ENCODE measurements at places on chromosomes 13 and 19.

DNA sequence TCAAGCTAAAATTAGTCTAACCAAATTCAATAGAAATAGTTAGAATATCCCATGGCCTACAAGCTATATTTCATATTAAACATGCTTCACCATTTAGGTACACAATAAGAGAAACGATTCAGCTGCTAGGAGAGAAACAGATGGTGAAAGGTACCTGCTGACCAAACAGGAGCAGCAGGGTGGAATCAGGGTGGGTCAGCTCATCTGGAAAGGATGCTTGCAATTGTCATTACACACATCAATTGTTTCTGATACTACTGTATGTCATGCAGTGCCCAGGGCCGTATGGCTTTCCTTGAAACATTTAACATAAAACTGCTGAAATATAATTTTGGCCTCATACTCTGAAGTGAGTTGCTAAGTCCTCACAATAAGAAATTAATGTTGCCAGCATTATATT lies 776.0 kb downstream of the DACH1 start:
- peak; percentile 52 for DNase-seq

GRCh38 chr13:100733261-100733660 lies 58.7 kb upstream of the TMTC4 start:
- no peak for DNase-seq

- DNase-seq = no peak
Observed at GRCh38 chr13:97122381-97122996, 99.6 kb upstream of the MBNL2 start.

- no peak for DNase-seq
Observed at GRCh38 chr13:34822650-34823049, 119.4 kb upstream of the NBEA start.

DNA sequence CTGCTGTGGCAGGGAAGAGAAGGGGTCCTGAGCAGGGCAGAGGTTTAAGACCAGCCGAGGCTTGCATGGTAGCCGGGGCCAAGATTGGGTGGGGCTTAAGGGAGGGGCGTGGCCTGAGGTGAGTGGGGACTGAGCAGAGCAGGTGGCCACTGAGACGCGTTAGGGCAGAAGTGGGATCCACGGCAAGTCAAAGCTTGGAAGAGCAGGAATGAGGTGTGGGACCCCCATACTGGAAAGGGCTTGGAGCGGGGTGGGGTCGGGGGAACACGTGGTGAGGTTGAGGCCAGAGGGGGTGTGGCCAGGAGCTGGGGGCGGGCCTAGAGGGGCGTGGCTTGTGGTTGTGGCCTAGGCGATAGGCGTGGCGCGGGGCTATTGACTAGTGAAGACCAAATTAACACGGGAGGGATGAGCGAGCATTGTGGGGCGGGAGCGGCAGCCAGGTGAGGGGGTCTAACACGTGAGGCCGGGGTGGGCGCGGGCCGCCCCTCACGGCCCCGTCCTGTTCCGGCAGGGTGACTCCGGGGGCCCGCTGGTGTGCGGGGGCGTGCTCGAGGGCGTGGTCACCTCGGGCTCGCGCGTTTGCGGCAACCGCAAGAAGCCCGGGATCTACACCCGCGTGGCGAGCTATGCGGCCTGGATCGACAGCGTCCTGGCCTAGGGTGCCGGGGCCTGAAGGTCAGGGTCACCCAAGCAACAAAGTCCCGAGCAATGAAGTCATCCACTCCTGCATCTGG lies 3.3 kb downstream of the CFD start:
- no peak for DNase-seq

- peak; percentile 82 for DNase-seq
Observed at GRCh38 chr19:7636691-7637373, at the start of gene STXBP2. Gene STXBP2 (plus strand): TSS chr19:7637110. CDS start chr19:7637150, 40 bp downstream.

DNA sequence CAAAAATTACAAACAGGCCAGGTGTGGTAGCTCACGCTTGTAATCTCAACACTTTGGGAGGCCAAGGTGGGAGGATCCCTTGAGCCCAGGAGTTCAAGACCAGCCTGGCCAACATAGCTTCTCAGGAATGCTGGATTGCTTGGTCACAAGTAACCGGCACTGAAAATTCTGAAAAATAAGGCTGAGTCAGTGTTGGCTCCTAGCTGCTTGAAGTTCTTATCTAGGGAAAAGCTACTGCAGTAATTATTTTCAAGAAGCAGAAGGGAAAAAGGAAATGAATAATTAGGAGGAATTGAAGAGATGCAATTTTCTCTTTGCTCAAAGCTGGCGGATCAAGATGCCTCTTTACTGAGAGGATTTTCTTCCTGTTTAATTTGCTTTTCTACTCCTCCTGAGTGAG lies 75.0 kb upstream of the GTF3A start:
- DNase-seq = no peak

- no peak for DNase-seq
Observed at GRCh38 chr19:54502518-54503048, at the start of gene LAIR2. Gene LAIR2 (plus strand): TSS chr19:54502831. CDS start chr19:54502919, 88 bp downstream.

DNA sequence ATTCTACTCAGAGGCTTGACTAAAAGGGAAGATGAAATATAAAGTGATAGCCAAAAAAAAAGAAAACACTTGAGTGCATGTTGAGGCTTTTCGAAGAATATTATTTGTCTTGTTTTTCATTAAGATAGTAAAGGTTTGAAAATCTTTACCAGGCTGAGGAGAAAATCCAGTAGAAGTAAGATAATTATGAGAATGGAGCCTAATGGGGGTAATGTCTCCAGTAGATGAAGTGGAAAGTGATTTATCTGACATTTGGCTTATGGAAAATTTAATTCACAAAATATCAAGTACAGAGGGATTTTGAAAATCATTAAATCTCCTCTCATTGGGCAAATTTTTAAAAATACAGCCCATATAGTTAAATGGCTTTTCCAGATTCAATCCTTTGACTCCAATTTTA lies 274.9 kb downstream of the SPRY2 start:
- DNase-seq = no peak

GRCh38 chr19:34452723-34453122 lies 24.5 kb downstream of the UBA2 start:
- no peak for DNase-seq

DNA sequence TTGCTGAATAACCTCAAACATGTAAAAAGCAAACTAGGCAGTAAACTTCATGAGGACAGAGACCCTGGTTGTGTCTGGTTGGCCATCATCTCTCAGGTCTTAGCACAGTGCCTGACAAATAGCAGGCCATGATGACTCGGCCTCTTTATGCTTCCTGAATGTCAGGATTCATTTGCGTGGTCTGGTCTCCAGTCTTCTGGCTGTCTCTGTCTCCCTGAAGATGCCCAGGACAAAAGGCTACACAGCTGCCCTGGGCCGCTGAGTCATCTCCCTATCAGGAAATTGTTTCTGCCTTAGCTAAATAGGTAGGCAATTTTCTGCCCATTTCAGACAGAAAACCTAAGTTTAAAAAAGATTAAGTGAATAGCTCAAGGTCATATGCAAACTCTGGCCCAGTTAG lies 84.1 kb upstream of the FNDC3A start:
- no peak for DNase-seq

DNA sequence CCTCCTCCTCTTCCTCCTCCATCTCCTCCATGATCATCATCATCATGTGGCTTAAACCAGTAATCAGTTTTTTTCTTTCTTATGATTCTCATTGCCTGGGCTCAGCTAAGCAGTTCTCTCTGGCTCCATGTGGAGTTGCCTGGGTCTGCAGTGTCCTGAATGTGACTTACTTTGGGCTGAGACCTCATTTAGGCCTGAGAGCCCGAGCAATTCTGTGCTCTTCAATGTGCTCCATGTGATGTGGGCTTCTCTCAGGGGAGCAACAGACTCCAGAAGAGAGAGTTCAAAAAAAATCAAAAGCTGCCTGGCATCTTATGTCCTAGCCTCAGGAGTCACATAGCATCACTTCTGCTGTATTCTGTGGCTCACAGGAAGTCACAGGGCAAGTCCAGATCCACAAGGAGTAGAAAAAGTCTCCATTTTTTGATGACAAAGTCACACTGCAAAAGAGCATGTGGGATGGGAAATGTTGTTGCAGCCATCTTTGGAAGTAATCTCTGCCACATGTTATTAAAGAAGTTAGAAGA lies 128.7 kb downstream of the MAB21L1 start:
- no peak for DNase-seq

- peak; percentile 56 for DNase-seq
Observed at GRCh38 chr13:75749407-75749806, 113.3 kb downstream of the LMO7 start.

DNA sequence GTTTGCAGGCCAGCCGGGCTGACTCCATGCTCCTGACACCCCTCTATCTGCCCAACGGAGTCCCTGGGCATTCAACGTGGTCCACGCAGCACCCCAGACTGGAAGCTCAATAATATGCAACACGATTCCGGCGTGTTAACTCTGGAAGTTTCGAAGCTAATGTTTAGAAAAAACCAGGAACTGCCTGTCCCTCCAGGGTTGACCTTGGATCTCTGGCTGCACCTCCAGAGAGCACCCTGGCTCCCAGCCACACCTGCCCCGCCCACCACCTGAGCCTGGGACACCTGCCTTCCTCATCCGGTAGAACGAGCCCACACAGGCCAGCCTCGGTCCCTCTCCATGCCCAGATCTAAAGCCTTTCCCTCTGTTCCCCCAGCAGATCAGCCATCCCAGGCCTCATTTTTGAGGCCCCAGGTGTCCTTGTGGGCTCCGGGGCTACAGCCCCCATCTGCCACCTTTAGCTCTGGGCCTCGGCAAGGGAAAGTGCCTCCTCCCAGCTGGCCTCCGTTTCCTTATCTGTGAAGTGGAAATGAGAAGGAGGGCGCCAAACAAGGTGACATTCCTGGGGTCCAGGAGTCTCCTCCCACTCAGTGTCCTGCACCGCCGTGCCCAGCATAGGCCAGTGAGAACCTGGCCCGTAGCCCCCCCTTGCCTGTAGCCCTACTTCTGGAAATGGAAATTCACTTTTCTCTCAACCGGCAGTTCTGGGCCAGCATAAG lies 38.7 kb downstream of the KLF2 start:
- DNase-seq = no peak

DNA sequence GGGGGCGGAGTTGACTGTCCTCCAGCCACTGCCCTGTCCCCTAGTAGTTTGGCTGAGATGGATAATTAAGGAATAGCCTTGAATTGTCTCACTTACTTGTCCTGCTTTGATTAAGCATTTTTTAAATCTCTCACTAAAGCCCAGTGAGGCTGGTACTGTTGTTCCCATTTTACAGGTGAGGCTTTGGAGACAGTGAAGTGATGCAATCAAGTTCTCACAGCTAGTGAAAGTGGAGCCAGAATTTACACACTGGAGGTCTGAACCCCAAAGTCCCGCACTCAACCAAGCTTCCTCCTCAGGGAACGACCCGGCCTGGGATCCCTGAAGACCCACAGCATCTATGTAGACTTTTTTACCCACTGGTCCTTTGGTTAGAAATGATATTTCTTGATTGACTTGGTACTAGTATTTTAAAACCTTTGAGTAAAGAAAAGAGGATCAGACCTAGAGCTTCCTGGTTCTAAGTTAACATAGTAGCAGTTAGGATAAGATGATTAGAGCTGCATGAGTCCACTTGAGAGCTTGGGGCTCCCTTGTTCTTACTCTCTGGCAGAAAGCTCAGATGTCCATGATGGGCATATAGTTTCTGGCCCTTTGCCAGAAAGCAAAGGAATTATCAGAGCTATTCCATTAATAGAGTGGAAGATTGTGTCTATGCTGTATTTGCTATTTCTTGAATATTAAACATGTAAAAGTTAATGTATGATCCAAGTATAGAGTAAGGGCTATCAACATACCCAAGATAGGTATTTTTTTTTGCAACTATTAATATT lies 154.3 kb downstream of the LMO7 start:
- no peak for DNase-seq

- no peak for DNase-seq
Observed at GRCh38 chr19:46648961-46649960, 11.7 kb downstream of the DACT3 start.

DNA sequence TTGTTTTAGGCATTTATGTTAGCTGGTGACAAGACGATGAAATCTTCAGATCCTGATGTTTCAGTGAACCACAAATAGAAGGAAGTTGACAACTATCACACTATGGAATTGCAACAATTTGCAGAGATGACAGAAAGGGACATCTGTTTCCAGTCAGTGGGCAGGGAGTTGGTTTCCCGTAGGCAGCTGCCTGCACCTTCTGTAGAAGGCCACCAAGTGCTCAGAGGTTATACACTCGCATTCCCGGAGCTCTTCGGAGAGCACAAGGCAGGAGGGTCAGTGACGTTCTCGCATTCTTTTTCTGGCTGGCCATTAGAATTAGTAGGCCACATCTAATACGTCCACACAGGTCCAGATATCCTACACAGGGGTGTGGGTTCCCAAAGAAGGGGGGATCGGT lies 129.4 kb downstream of the SHISA2 start:
- no peak for DNase-seq

GRCh38 chr13:52650731-52651130 lies 1.9 kb upstream of the SUGT1 start:
- no peak for DNase-seq

GRCh38 chr19:50191216-50191615 lies 12.2 kb upstream of the MYH14 start:
- DNase-seq = peak; percentile 57

DNA sequence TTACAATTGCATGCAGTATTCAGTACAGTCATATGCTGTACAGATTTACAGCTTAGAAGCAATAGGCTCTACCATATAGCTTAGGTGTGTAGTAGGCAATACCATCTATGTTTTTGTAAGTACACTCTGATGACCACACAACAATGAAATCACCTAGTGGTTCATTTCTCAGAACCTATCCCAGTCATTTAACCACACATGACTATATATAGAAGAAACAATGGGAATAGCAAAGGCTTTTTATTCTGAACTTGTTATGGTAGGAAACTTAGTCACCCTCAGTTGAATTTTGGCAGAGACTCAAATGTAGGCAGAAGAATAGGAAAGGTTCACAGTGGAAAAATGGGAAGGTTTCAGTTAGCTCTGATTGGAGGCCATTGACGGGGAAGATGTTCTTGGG lies 1075.1 kb upstream of the MIR17HG start:
- no peak for DNase-seq

GRCh38 chr13:114200399-114200911 lies 21.4 kb downstream of the CFAP97D2 start:
- DNase-seq = no peak

- DNase-seq = no peak
Observed at GRCh38 chr19:38977445-38978325, 2.1 kb upstream of the FBXO17 start.

- DNase-seq = no peak
Observed at GRCh38 chr19:9640956-9641355, 19.9 kb upstream of the ZNF561 start.

GRCh38 chr13:42277618-42278276 lies 5.8 kb downstream of the AKAP11 start:
- DNase-seq = no peak

DNA sequence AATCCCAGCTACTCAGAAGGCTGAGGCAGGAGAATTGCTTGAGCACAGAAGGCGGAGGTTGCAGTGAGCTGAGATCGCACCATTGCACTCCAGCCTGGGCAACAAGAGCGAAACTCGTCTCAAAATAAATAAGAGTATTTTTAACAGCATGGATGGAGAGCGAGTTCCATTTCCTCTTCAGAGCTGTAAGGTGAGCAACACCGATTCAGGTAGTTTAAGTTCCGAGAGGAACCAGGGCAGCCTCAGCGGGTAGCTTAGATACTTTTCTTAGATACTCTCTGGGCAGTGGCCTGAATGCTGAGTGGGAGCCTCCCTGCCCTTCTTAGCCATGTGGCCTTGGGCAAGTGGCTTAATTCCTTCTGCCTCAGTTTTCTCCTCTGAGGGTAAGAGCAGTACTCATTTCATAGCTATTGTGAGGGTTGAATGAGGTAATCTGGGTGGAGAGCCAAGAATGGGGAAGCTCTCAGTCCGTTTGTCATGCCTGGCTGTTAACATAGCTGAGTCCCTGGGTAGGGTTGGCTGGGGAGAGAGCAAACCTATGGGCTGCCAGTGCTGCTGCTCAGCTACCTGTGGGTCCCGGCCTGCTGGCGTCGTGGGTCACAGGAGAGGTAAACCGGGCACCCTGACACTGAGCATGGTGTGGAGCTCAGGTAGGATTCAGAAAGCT lies 4.1 kb downstream of the ATP11A start:
- DNase-seq = no peak

- no peak for DNase-seq
Observed at GRCh38 chr19:8487137-8487851, 15.1 kb downstream of the PRAM1 start.
